ENCODE measurements at places on chromosomes 7 and 10.

- DNase-seq: no peak
These were observed 55.5 kb downstream of the TACR2 start for GRCh38 chr10:69361303-69361614.

- no peak for DNase-seq
These were observed 261.4 kb upstream of the YAE1 start for GRCh38 chr7:39304668-39305405.

GRCh38 chr7:151436446-151437158, 3.3 kb downstream of the CRYGN start:
- DNase-seq: no peak

GRCh38 chr7:2517026-2517425, 2.5 kb upstream of the LFNG start:
- no peak for DNase-seq

- DNase-seq: no peak
These were observed 5.1 kb upstream of the ZC3HAV1 start for GRCh38 chr7:139114585-139114984.

- no peak for DNase-seq
These were observed 13.0 kb downstream of the GIMAP8 start for GRCh38 chr7:150463461-150463860.

DNA sequence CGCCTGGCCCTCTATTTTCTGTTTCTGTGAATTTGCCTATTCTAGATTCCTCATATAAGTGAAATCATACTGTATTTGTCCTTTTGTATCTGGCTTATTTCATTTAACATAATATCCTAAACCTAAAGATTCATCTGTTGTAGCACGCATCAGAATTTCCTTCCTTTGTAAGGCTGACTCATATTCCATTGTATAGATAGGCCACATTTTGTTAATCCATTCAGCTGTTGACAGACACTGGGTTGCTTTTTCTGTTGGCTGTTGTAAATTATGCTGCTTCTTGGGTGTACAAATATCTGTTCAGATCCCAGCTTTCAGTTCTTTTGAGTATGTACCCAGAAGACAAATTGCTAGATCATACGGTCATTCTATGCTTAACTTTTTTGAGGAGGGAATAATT, 28.8 kb upstream of the CUL1 start:
- no peak for DNase-seq

GRCh38 chr10:100518761-100519241, 860 bp downstream of the SEC31B start:
- peak; percentile 53 for DNase-seq

- DNase-seq: no peak
These were observed 34.7 kb upstream of the CALN1 start for GRCh38 chr7:72446591-72447462.

- DNase-seq: no peak
These were observed 148.3 kb downstream of the ARID5B start for GRCh38 chr10:62049624-62050345.

DNA sequence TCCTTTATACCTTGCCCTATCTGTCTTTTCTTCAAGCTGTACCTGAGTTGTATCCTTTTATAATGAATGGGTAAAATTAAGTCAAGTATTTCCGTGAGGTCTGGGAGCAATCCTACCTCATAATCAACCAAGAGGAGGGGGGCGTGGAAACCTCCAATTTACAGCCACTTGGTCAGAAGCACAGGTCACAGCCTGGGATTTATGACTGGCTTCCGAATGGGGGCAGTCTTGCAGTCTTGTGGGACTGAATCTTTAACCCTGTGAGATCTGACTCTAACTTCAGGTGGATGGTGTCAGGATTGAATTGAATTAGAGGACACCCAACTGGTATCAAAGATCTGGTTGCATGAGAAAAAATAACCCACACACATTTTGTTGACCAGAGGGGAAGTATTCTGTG, 23.5 kb upstream of the KCNMA1 start:
- no peak for DNase-seq

DNA sequence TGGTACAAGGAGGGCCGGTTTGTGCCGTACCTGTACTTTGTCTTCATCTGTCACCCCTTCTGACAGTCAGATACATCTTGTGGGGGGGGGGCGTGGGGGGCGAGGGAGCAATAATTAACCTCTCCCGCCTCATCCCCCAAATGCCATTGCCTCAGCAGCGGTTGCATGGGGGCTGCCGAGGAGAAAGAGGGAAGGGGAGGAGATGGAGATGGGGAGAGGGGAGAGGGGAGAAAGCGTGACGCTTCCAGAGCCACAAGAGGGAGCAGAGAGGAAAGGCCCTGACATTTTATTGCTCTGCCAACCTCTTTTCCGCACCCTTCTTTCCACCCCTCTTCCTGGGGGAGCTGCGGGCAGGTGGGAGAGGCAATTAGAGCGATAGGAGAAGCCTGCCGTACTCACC, 11.8 kb downstream of the KAZALD1 start:
- no peak for DNase-seq

GRCh38 chr10:66187053-66187733, 738.6 kb upstream of the LRRTM3 start:
- no peak for DNase-seq

DNA sequence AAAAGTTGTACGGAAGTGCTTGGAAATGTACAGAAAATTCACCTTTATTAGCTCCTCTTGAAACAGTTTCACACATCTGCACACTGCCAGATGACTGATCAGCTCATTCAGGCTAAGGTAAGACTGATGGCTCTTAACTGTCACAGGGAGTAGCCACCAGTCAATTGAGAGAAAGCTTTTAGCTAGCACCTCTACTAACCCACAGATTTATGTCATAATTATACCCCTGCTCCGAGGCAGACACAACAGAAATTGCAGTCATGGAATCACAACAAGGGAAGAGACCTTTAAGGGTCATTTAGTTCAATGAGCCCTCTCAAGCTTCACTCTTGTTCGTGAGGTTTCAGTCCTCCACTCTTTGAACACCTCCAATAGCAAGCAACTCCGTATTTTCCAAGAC, 235.4 kb downstream of the TRIL start:
- no peak for DNase-seq

GRCh38 chr7:108535257-108535656, 9.3 kb upstream of the PNPLA8 start:
- DNase-seq: no peak

DNA sequence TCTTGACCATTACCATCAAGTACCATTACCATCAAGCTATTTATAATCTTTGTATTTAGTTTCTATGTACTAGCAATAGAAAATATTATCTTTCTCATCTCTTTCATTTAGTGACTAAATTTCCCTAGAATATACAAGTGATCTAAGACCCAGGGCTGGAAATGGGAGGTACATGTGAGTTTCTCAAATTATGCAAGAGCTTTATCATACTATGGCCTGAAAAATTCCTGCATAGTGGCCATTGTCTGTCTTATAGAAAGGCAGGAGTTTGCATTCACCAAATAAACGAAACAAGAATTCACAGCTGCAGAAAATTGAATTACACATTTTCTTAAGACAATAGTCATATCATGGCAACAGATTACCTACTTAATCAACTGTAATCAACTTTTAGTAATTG, 50.7 kb upstream of the HDAC9 start:
- DNase-seq: no peak

- no peak for DNase-seq
These were observed 167.8 kb downstream of the BAMBI start for GRCh38 chr10:28845009-28845682.

- no peak for DNase-seq
These were observed 61.9 kb downstream of the SYPL1 start for GRCh38 chr7:106050002-106050745.

- DNase-seq: no peak
These were observed 87.2 kb upstream of the UNC5B start for GRCh38 chr10:71124921-71125748.

- no peak for DNase-seq
These were observed 8.8 kb upstream of the ZNF503 start for GRCh38 chr10:75410132-75411005.

DNA sequence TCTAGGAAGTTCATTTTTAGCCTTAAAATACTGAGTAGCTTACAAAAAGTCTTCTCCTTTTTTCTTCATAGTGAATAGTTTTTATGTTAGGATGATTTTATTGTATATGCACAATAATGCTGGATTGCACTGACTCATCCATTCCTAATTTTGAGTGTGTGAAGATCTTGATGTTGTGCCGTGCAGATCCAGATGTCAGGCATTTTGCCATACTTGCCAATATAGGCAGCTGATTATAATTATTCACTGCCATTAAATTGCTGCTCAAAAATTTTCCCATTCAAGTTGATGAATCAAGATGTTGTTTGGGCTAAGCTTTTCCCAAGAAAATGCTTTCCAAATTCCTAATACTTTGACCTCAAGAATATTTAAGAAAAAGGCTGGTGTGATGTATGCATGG, 218.3 kb downstream of the AHR start:
- DNase-seq: no peak

DNA sequence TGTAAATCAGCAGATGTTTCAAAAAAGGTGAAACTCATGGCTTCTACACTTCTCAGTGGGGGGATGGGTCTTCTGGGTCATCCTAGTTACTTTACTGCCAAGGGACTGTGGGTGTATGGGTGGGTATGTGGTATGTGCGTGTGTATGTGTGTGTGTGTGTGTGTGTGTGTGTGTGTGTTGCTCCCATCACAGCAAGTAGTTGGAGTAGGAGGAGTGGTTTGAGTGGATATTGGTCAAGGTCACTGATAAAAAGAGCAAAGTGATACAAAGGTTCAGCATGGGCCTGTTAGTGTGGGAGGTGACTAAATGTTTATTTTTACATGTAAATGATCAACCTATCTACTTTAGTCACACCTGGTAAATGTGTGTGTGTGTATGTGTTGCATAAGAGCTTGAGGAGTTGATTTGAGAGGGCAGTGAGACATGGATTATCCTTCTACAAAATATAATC, 11.8 kb upstream of the COBL start:
- no peak for DNase-seq

- DNase-seq: no peak
These were observed 359.0 kb upstream of the CHRM2 start for GRCh38 chr7:136509466-136509865.

GRCh38 chr7:2172311-2173188, 60.2 kb downstream of the MAD1L1 start:
- DNase-seq: no peak

- DNase-seq: no peak
These were observed 98.1 kb upstream of the RSU1 start for GRCh38 chr10:16915300-16915699.

- no peak for DNase-seq
These were observed 781.5 kb upstream of the POM121L12 start for GRCh38 chr7:52253953-52254352.

- DNase-seq: no peak
These were observed 62.3 kb upstream of the NKX6-2 start for GRCh38 chr10:132848291-132848701.

- no peak for DNase-seq
These were observed 49.6 kb downstream of the LGI1 start for GRCh38 chr10:93807371-93807770.

GRCh38 chr7:100803398-100804161, 23.7 kb downstream of the EPHB4 start:
- peak; percentile 59 for DNase-seq

DNA sequence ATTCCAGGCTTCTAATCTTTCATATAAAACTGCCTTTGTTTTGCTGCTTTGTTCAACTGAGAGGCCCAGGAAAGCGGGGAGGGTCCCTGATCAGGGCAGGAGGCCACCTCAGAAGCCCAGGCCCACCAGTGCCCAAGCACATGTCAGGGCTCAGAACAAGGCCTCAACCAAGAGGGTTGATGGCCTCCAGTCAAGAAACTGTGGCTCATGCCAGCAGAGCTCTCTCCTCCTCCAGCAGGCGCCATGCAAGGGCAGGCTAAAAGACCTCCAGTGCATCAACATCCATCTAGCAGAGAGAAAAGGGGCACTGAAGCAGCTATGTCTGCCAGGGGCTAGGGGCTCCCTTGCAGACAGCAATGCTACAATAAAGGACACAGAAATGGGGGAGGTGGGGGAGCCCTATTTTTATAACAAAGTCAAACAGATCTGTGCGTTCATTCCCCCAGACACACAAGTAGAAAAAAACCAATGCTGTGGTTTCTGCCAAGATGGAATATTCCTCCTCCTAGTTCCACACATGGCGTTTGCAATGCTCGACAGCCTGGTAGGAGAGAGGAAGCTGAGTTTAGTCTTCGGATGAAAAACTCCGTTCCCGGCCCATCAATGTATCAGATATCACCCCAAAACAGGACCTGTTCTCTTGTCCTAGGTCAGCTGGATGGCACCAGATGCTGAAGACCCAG, 34.0 kb downstream of the PSAP start:
- DNase-seq: no peak

- no peak for DNase-seq
These were observed 74.5 kb downstream of the CCDC6 start for GRCh38 chr10:59831658-59832503.

DNA sequence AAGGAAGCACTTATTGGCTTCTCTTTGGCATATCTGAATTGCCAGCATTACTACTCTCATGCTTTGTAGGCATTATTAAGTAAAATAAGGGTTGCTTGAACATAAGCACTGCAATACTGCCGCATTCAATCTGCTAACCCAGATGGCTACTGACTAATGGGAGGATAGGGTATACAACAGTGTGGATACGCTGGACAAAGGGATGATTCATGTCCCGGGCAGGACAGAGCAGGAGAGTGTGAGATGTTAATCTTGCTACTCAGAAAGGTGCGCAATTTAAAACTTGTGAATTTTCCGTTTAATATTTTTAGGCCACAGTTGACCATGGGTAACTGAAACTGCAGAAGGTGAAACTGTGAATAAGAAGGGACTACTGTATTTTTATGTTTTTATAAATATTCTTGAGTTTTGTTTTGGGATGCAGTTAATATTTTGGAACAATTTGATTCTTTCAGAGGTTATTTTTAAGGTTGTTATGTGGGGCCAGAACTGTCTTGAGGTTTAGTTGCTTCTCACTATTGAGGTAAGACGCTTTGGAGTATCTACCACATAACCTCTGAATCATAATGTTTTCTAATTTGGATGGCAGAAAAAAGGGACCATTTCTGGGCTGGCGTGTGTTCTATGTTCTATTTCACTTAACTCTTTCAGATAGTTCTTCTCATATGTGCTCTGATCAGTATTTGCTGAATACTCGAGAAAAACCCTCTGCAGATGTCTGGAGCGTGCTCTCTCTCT, 75.7 kb upstream of the SYPL1 start:
- no peak for DNase-seq

GRCh38 chr7:134129856-134130523, 2.9 kb downstream of the LRGUK start:
- no peak for DNase-seq

Measured in putamen (tissue), 1 donor.